ENCODE measurements at places on chromosomes 4 and X.

- DNase-seq: no peak
These were observed 31.1 kb upstream of the KCTD8 start for GRCh38 chr4:44479731-44480130.

GRCh38 chrX:71195964-71196649, 26.9 kb upstream of the GJB1 start:
- no peak for DNase-seq

- DNase-seq: peak; percentile 88
These were observed 487.1 kb downstream of the STPG2 start for GRCh38 chr4:97656044-97656720.

DNA sequence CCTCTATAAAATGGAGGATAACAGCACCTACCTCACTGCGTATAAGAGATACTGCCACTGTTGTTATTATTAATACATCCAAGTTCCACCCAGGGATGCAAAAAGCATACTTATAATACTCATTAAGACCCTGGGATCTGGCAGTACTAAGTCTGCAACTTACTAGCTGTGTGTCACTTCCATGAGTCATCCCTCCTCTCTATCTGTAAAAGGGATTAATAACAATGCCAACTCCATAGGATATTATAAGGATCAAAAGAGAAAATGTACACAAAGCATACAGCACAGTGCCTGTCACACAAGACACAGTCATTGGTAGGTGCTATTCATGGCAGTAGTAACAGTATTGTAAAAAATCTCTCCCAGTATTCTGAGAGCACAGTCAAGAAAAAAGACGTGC, 216.7 kb downstream of the HS6ST2 start:
- DNase-seq: peak; percentile 67

GRCh38 chr4:2818351-2818939, 25.2 kb upstream of the ADD1 start:
- DNase-seq: no peak

- DNase-seq: no peak
These were observed 138.1 kb upstream of the RASGEF1B start for GRCh38 chr4:81609844-81610243.

GRCh38 chr4:184722798-184723197, 11.1 kb downstream of the CENPU start:
- peak; percentile 15 for DNase-seq

All from PC-3 (cell line).